ENCODE measurements at places on chromosomes 3 and 15.

DNA sequence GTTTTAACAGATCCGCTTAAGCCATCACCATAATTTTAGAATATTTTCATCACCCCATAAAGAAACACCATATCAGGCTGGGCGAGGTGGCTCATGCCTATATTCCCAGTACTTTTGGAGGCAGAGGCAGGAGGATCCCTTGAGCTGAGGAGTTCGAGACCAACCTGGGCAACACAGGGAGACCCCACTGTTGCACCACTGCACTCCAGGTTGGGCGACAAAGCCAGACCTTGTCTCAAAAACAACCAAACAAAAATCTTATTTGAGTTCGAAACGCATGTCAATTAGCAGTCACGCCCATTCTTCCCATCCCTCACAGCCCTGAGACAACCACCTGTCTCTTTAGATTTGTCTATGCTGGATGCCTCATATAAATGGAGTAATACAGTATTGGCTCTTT lies 119.9 kb downstream of the KLF13 start:
- DNase-seq: no peak

- DNase-seq: no peak
Measured at GRCh38 chr15:69725957-69726356, 273.3 kb downstream of the RPLP1 start.

- peak; percentile 66 for DNase-seq
Measured at GRCh38 chr3:153221748-153222162, 59.7 kb downstream of the RAP2B start.

DNA sequence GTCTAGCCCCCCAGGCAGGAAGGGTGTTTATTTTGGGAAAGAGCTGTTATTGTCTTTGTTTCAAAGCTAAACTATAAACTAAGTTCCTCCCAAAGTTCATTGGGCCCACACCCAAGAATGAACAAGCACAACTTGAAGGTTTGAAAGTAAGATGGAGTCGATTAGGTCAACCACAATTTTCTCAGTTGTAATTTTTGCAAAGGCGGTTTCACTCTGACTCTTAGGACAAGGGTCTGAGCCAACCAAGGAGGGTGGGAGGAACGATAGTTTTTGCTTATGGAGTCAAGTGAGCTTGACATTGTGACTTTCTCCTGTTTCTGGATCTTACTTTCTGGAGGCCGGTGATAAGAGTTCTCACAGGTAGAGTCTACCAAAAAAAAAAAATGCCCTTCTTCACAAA lies 5.8 kb upstream of the ZNF770 start:
- DNase-seq: peak; percentile 34

DNA sequence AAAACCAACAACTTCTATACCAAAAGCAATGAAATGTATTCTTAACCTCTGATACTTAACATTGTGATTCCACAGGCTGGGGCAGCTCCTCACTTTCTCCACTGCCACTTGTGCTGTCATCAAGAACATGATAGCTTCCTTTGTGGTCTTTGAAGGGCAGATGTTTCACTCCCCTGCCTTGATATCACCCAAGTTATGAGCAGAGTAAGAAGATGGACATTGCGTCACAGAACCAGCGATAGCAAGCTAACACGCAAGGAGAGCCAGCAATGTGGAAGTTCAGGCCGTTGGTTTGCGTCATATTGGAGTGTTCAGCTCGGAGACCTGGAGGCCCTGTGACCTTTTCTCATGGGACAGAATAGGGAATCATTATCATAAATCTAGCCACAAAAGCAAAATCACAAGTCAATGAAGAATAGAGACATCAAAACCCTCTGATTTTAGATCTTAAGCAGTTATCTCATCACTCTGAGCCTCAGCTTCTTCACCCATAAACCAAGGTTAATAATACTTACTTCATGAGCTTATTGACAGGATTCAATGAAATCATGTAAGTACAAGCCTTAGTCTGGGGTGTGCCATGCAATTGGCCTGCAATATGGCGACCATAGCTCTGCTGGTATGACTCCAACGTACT lies 183.8 kb upstream of the THBS1 start:
- no peak for DNase-seq

DNA sequence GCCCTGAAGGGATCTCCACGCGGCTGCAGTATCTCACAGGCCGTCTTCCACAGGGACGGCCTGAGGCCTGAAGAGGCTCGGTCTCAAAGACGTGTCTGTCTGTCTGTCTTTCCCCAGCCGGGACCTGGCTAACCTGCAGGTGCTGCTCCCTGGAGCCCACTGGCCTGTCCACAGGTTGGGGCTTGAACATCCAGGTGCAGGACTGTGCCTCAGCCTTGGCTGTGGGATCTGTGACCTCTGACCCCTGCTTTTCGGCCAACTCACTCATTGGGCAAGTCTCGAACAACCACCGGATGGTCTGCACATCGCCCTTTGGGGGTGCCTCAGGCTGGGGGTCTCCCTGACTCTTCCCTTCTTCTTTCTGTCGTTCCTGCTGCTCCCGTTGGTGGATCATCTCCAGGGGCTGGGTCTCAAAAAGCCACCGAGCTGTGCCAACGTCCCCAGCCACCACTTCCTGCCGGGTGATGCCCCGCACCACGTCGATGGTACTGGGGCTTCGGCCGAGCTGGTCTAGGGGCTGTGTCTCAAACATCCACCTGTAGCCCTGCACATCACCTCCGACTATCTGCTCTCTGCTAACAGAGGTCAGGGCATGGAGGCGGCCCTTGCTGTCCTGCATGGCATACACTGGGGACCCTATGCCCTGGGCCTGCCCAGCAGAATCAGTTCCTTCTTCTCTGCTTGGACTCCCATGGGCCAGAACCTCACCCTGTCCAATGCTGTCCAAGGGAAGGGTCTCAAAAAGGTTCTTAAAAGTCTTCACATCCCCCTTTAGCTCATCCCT lies 4.8 kb downstream of the XIRP1 start:
- DNase-seq: no peak

DNA sequence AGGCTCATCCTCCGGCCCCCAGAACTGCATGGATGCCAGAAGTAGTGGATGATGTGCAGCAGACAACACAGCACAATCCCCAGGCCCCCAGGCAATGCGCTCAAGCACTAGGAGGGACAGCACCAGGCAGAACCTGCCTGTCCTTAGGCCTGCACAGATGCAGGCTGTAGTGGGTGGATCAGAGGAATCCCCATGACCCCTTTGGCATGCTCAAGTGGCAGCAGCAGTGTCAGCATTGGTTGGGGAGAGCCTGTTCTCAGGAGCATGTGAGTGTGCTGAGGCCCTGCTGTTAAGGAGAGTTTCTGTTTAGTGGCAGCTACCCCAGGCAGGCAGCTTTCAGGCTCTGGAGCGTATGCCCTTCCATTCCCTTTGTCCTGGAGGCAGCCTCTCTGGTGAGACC lies 25.1 kb upstream of the CD200R1L start:
- no peak for DNase-seq

DNA sequence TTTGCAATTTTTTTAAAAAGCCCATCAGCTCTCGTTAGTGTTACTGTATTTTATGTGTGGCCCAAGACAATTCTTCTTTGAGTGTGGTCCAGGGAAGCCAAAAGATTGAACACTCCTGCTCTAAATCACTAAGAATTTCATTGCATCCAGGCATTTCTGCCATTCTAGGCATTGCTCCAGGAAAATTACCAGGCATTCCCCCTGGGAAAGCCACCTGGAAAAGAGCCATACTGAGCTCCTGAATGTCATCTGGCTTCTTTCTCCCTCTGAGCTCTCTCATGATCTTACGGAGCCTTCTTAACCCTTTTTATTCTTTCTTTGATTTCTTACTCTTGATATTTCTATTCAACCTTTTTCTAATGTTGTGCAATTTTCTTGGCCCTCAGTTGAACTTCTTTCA lies 202.2 kb downstream of the DOCK3 start:
- DNase-seq: no peak

GRCh38 chr3:55518451-55518850 lies 31.3 kb upstream of the WNT5A start:
- DNase-seq: no peak

DNA sequence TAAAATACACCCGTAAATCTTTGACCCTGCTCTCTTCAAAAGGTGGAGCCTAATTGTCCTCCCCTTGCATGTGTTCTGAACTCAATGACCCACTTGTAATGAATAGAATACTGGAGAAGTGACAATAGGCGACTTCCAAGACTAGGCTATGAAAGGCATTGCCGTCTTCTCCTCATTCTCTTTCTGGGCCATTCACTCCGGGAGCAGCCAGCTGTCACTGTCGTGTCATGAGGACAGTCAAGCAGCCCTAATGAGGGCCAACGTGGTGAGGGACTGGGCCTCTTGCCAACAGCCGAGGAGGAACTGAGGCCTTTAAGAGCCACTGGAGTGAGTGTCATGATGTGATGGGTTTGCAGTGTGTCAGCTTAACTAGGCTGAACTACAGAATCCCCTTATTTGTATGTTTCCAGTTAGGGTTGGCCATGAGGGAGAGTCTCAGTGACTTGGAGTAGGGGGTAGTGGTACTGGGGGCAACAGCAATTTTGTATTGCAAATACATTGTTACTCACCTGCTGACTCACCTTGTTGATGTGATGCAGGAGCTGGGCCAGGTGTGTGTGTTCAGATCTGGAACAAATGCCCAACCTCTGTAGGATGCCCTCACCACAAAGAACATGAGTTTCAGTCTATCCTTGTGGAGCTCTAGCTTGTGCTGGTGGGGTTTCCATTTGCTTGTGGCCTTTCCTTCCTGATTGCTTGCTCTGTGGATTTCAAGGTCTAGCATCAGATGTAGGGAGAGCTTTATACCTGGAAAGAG lies 188.5 kb upstream of the PROK2 start:
- no peak for DNase-seq

DNA sequence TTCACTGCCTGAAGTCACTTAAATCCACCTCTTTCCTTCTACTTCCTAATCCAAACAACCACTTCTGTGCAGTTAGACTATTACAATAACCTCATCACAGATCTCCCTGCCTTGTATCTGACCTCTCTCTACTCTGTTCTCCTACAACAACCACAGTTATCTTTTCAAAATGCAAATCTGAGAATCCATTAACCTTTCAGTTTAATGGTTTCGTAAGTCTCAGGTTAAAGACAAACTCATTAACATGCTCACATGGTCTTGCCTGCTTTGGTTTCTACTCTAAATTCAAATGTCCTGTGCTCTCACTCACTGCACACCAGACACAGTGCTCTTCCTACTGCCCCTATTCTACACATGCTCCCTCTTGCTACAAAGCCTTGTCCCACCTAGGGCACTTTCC lies 406.5 kb upstream of the THBS1 start:
- DNase-seq: no peak

GRCh38 chr3:53715815-53716483 lies 130.3 kb downstream of the CHDH start:
- DNase-seq: no peak

- no peak for DNase-seq
Measured at GRCh38 chr3:18071833-18072232, 329.4 kb upstream of the TBC1D5 start.

DNA sequence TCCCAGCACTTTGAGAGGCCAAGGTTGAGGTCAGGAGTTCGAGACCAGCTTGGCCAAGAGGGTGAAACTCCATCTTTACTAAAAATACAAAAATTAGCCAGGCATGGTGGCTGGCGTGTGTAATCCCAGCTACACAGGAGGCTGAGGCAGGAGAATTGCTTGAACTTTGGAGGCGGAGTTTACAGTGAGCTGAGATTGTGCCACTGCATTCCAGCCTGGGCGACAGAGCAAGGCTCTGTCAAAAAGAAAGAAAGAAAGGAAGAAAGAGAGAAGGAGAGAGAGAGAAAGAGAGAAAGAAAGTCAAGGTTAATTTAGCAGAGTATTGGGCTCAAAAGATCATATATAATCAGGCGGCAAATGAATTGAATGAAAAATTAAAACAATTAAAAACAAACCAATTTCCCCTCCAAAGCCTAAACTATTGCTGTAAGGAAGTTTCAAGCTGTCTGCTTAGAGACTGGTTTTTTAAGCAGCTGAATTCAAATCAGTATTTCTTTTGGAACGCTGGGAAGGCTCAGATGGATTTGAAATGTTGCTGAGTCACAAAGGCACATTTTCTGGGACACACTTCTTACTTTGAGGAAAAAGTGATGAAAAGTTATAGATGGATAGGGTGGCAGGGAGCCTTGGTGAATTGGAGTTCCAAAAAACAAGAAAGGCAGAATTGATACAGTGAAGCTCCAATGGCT lies 81.3 kb upstream of the BHLHE40 start:
- no peak for DNase-seq

DNA sequence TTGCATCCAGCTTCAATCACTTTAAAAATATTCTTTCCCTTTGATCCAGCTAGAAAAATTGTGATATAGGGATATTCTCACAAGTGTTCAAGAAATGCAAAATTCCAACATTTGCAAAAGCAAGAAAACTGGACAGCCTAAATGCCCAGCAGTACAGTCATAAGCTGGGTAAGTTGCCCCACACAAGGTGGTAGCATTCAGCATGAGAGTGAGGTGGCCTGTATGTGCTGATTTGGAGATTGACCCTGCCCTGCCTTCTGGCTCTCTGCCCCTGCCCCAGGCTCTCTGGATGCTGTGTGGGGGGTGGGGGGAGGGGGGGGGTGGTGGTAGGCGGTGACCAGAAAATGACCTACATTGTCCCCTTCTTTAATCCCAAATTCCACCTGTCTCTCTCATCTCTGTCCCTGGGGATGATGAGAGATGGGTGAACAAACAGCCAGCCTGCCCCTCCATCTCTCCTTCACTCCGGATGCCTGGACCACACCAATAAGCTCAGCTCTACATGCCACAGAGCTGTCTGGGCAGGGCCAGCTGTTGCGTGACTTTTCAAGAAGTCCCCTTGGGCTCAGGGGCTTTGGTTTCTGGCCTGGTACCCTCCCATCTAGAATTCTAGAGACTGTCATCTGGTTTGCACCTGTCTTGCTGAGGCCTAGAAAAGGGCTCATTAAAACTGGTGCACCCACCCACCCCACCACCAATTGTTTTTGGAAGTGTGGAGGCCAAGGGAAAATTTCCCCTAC lies 42.2 kb downstream of the SLC28A1 start:
- no peak for DNase-seq

DNA sequence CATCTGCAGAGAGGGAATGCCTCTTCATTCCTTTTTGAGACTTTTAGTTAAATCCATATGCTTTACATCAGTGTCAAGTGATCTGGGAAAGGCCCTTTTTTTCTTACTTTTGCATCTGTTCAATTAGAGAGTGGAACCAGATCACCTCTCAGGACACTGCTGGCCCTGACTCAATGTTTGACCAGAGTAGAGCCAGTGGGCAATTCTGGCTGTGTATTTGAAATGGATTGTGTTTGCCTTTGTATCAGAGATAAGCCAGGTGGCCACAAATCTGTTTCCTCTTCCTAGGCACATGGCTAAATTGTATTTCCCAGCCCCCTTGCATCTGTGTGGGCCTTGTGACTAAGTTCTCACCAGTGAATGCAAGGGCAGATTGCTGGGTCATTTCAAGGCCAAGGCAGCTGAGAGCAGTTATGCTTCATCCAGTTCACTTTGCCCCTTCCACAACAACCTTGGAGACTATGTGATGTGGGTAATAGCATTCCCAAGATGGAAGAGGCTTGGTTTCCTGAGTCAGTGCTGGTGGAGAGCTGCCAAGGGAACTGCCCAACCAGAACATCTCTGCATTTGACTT lies 75.6 kb upstream of the CACNA2D3 start:
- no peak for DNase-seq

DNA sequence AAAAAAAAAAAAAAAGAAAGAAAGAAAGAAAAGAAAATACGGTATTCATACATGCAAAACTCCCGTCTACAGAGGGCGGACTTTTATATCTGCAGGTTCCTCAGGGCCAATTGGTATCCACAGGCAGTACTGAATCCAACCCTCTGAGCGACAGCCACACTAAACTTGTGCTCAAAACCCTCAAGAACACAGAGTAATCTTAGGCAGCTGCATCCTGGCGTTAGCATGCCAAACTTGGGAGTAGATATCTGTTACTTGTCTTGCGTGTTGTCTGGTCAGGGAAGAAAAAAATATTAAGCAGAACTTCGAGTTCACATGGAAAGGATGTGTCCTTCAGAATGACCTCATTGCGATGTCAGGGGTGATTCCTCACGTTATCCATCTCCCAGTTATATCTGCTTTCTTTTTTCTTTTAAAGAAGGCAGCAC lies 12.8 kb downstream of the SNAP23 start:
- DNase-seq: no peak
